NCI-H82 (cell line): ENCODE measurements at places on chromosomes 16 and 17.

DNA sequence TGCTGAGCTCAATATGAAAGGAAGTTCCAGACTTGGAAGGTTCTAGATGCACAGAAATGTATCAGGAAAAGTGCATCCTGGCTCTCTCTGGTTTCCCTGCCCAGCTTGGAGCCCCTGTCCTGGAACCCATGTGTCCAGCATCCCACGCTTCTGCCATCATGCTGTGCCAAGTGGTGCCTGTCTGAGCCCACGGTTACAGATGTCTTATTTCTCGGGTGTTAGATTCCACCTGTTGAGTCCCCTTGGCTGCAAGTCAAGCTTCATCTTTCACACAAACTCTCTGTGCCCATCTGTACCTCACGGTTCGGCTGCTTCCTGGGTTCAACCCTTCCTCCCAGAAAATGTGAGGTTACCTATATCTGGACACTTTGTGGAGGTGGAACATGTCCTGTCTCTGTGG lies 22.5 kb downstream of the OR1D5 start:
- DNase-seq: no peak

DNA sequence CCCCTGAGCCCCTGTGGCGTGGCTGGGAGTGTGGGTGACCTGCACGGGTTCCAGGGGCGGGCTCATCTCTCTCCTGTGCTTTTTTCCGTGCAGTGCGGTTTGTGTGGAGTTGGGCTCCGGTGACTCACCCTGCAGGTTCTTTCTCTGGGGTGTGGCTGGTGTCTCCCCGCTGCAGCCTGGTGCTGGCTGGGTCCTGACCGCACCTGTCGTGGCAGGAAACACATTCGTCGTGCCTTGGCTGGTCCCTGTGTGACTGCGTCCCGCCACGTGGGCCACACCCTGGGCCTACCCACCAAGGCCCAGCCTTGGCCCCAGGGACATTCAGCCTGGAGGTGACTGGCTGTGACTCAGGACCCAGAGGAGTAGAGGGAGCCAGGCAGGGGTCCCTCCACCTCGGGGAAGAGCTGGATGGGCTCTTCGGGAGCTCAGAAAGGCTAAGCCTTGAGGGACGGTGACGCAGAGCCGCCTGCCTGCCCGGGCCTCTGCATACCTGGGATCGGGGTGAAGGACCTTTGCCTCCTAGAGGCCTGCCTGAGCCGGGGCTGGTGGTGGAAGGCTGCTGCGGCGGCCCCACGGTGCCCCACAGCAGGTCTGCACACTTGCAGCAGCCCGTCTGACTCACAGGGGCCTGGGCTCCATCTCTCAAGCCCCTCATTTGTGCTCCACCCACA lies 7.8 kb downstream of the TRAF7 start:
- no peak for DNase-seq

GRCh38 chr17:48240122-48240521 lies 132.6 kb downstream of the SNX11 start:
- DNase-seq: no peak

DNA sequence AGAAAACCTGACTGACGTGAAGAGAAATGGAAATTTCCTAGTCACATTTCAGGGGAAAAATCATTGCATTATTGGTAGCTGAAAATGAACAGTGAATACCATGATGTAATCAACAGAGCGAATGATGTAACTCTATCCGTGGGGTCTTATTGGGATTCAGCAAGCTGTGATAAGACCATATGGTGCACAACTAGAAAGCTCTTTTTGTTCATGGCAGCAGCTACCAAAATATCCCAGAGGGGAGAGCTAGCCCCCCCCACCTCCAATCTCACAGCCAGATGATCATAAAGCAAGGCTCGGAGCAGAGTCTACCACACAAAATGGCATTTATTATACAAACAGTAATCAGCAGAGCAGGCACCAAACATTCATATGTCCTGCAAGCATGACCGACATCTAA lies 22.2 kb upstream of the DNAH17 start:
- DNase-seq: peak; percentile 77

- DNase-seq: peak; percentile 36
These were observed 3.6 kb downstream of the ZACN start for GRCh38 chr17:76082326-76083251.

- no peak for DNase-seq
These were observed 5.6 kb upstream of the RNPS1 start for GRCh38 chr16:2273484-2273883.

- DNase-seq: no peak
These were observed 48.1 kb downstream of the HS3ST2 start for GRCh38 chr16:22862046-22862445.

DNA sequence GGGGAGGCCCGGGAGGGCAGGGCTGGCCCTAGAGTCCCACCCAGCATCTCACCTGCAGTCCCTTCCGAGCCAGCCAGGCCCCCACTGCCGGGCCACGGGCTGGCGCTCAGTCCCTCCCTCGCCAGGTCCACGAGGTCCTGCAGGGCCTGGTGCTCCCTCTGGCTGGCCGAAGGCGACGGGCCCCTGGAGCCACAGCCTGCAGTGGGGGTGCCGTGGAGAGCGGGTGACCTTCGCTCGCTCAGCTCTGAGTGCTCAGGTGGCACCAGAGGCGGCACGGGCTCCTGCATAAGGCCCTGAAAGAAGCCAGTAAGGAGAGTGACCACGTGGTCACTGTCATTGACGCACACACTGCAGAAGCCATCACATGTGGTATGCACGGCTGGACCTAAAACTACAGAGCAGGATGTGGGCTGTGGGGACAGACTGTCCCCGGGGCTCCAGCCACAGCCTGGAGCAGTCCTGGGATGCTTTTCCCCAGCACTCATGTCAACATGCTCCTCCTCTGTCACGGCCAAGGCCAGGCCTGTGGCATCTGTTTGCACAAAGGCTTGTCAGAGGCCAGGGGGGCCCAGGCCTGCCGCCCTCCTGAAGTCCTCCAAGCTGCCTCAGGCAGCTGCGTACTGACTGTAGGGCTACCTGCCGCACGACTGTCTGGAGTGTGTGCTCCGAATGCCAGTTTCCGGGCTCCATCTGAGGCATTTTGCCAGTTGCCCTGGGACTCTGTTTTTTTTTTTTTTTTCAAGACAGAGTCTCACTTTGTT lies 15.1 kb downstream of the SLX4 start:
- DNase-seq: peak; percentile 7

GRCh38 chr16:24773771-24774427 lies 44.4 kb downstream of the TNRC6A start:
- no peak for DNase-seq

GRCh38 chr17:73300392-73300791 lies 11.4 kb downstream of the CDC42EP4 start:
- no peak for DNase-seq

DNA sequence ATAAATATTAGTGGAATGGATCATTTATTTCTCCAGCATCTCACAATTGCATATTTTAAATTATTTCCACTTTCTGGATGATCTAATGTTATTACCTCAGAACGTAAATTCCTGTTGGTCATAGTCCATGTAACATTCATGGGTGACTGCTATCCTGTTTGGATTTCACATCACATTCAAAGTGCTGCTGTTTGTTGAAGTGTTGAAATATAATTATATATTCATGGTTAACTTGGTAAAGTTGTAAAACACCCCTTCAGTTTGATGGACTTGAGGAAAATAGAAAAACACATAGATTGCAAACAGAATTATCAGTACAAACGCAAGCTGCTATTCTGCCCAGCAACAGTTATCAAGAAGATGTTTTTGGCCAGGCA lies 59.6 kb downstream of the TANGO6 start:
- no peak for DNase-seq

GRCh38 chr16:56279132-56279531 lies 87.8 kb downstream of the GNAO1 start:
- no peak for DNase-seq

DNA sequence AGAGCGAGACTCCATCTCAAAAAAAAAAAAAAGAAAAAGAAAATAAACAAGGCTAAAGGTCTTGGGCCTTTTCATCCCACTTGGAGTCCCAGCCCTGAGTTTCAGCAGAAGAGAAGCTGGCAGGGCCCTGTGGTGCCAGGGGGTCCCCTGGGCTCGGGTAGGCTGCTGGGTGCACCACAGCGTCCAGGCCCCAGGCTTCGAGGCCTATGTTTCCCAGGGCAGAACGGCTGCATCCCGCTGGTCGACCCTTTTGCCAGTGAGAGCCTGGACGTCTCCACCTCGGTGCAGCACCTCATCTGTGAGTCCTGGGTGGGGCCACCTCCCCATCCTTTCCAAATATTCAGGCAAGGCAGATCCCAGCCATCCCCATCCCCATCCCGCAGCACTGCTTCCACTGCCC lies 2.2 kb downstream of the TMEM235 start:
- DNase-seq: no peak

DNA sequence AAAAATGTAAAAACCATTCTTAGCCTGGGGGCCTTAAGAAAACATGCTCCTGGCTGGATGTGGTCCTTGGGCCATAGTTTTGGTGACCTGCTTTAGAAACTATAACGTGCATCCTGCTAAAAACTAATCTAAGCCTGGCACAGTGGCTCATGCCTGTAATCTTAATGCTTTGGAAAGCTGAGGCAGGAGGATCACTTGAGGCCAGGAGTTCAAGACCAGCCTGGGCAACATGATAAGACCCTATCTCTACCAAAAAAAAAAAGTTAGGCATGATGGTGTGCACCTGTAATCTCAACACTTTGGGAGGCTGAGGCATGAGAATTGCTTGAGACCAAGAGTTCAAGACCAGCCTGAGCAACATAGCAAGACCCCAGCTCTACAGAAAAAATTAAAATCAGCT lies 183.8 kb upstream of the CHMP6 start:
- DNase-seq: no peak

DNA sequence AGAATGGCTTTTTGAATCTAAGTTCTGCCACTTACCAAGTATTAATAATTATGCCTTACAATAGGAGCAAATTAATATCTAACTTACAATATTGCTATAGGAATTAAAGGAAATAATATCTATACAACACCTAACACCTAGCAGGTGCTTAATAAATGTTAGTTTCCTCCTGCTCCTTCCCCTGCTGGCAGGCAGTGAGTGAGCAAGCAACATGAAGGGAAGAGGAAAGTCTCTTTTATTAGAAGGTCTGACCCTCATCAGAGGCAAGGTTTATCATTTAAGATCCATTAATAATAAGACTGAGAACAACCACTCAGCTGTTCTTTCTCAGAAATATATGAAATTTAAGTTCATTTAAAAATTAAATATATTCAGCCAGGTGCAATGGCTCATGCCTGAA lies 6.7 kb upstream of the DYNC1LI2 start:
- DNase-seq: no peak

GRCh38 chr16:68083861-68084503 lies 1.2 kb upstream of the NFATC3 start:
- peak; percentile 34 for DNase-seq

GRCh38 chr17:67278363-67278762 lies 33.4 kb upstream of the HELZ start:
- peak; percentile 18 for DNase-seq

- DNase-seq: peak; percentile 56
These were observed 80.5 kb downstream of the SMG6 start for GRCh38 chr17:2222901-2223616.

- DNase-seq: peak; percentile 67
These were observed 43.9 kb downstream of the CHD9 start for GRCh38 chr16:53098526-53099317.

DNA sequence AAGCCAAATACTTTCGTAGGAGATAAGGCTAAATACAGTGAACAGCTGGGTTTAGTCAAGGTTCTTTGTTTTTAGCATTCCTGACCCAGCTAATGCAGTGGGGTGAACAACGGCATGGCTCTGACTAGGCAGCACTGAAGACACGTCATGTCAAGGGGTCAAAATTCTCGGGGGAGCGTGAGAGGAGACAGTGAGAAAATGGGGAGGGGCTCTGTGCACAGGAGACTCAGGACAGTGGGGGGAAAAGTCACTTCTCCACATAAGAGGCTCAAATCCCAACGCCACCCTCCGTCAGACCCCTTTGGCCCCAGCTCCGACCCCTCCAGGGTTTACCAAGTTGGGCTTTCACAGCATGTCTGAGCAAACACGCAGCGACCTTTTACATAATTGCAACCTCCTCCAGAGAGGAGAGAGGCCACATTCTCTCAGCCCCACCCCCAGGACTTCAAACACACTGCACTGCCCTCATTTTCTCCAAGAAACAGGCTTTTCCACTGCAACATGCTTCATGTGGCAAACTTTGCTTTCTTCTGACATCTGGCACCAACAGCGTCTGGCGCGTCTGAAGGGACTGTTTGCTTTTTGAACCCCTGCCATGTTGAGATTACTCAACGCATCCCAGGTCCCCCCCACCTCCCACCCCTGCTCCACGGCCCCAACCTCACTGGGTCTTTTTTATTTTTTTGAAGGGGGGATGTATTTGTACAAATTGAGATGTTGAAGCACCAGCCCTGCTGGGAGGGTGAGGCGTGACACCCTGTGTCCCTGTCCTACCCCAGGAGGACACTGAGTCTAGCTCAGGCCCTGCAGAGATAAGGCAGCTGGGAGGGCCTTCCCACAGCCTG lies 30.0 kb downstream of the AXIN2 start:
- DNase-seq: no peak

- DNase-seq: peak; percentile 58
These were observed at the start of gene ASB16 for GRCh38 chr17:44170499-44171201. Gene ASB16 (plus strand): TSS chr17:44170704. CDS start chr17:44170790, 86 bp downstream.

GRCh38 chr16:88856122-88856827 lies 472 bp downstream of the GALNS start:
- DNase-seq: no peak

DNA sequence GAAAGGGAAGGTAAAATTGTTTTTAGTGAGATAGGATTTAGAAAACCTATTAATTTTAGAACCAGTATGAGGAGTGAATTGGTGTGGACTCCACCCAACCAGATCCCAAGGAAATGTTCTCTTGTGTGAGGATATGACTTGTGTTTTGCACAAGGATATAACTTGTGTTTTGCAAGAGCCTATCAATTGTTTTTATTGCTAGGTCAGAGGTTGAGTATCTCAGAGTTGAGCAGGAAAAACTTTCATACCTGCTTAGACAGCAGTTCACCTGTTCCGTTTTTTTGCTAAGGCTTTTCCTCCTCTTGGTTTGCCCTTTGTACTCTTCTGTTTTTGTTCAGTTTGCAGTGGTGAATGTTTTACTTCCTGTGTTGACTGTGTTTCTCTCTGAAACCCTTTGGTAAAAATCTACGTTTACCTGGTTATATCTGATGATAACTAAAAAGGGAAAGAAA lies 5.1 kb downstream of the NBR1 start:
- no peak for DNase-seq

GRCh38 chr16:11535494-11535893 lies 51.2 kb downstream of the LITAF start:
- no peak for DNase-seq

- peak; percentile 38 for DNase-seq
These were observed 8.1 kb downstream of the MEIOB start for GRCh38 chr16:1863681-1864460.

GRCh38 chr17:8630227-8630801 lies at the start of gene MYH10:
Gene MYH10 (minus strand): TSS chr17:8630725. CDS start chr17:8623246, 7,479 bp downstream.
- no peak for DNase-seq

DNA sequence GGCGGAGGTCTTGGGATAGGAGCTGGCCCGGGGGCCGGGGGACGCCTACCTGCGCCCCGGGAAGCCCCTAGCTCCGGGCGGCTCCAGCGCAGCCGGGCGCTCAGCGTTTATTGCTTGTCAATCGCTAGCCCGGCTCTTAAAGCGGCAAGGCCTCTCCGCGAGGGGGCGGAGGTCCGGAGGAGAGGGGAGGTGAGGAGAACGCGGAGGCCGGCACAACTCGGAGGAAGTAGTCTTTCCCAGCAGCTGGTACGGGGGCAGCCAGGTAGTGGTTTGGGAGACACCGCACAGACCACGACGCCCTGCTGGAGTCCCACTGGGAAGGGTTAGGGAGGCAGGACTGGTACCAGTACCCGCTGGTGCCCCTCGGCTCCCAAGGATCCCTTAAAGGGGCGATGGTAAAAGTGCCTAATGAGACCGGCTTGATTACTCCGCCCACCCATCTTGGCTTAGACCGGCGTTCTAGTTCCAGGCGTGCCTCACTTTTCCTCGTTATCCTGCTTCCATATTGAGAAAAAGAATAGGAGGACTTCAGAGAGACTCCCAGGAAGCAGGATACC lies at the start of gene MPP2:
Gene MPP2, minus strand, starts transcription at position 112 of the 557 bp plus-strand sequence. CDS start 3,076 bp downstream, outside the sequence.
- peak; percentile 93 for DNase-seq
